ENCODE measurements at places on chromosomes 1 and 21.

DNA sequence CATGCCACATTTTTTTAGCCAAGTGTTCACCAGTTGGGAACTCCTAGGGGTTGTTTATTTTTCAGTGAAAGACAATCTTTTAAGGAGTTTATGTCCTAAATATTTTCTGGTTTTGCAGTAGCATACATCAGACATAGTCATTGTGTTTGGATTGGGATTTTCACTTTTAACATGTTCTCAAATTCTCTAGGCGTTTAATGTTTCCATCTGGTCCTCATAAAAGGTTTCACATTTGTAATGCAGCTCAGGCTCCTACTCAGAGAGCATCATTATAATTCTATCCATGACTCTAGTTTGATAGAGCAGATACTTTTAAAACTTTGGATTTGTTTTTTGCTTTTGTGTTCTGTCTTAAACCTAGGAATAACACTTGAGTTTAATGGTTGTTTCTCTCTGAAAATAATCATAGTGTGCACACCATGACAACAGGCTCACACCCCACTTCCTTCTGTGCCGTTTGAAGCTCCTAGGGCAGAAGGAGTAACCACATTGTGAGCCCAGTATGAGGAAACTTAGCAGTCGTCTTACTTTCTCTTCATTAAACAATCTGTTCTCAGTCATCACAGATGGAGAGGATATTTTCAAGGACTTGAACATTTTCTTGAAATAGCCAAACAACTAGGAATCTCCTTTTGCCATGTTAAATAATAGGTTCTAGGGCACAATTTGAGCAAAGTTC lies 219.6 kb downstream of the PDE4B start:
- H3K36me3 ChIP-seq, result no peaks in the 10 kb centered on the region
- DNase-seq, result no peak
- H3K27me3 ChIP-seq, result no peaks in the 10 kb centered on the region
- no peaks in the 10 kb centered on the region for H3K4me1 ChIP-seq
- H3K27ac ChIP-seq, result no peak overlapping the region
- H3K4me3 ChIP-seq, result no peak overlapping the region

DNA sequence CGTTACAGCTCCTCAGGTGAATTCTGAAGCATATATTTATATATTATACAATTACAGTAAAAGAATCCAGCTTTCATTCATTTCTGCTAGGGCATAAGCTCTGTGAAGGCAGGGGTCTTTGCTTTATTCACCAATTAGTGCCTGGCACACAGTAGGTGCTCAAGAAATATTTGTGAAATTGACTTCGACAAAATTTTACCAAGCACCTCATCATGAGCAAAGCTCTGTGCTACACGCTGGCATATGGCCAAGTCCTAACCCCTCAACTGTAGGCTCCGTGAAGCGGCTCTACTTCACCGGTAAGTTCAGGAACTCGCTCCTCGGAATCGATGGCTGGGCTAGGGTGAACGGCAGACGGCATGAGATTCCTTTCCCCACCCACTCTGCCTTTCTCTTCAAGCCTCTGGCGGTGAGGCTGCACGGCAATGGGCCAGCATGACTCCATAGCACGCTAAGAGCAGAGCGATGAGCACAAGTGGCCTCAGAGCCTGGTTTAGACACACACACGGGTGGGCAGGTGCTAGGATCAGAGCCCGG lies 8.7 kb downstream of the C1orf174 start:
- H3K27me3 ChIP-seq, result no peaks in the 10 kb centered on the region
- H3K4me3 ChIP-seq, result no peak overlapping the region
- no peak for DNase-seq
- H3K4me1 ChIP-seq, result no peaks in the 10 kb centered on the region

GRCh38 chr1:178266619-178267066 lies 172.7 kb downstream of the RASAL2 start:
- no peak overlapping the region for H3K27ac ChIP-seq
- H3K4me1 ChIP-seq, result peaks cover 9% of the 10 kb centered on the region
- H3K27me3 ChIP-seq, result no peaks in the 10 kb centered on the region
- DNase-seq, result peak; percentile 91
- no peak overlapping the region for H3K4me3 ChIP-seq
- no peaks in the 10 kb centered on the region for H3K36me3 ChIP-seq

DNA sequence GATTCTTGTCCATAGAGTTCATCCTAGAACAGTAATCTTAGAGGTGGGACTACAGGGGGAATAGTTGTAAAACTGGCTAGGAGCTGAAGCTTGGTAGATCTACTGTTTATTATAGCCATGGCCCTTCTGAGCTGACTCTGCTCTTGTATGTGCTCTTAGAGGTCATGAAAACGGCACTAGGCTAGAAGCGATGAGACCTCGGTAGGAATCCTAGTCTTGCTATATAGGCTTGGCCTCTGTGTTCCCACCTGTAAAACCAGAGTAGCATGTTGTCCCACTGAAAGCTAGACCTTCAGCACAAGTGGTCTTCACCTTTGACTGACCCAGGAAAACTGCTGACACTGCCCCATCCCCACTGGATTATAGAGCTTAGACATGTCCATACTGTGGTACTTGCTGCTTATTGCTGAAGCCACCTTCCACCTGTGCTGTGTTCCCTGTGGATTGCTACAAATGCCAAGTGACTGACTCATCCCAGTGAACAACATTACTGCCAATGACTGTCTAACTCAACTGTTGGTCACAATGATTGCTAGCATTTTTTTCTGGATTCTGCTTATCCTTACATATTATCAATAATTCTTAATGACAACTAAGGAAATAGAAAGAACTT lies 23.0 kb upstream of the PIGC start:
- no peaks in the 10 kb centered on the region for H3K36me3 ChIP-seq
- no peaks in the 10 kb centered on the region for H3K27me3 ChIP-seq
- no peak for DNase-seq

GRCh38 chr1:187070076-187070475 lies 241.3 kb downstream of the PLA2G4A start:
- DNase-seq, result no peak
- H3K27ac ChIP-seq, result no peak overlapping the region
- no peak overlapping the region for H3K4me3 ChIP-seq

GRCh38 chr1:3657578-3658230 lies 5.4 kb downstream of the TP73 start:
- DNase-seq, result no peak
- peaks cover 26% of the 10 kb centered on the region for H3K27me3 ChIP-seq
- H3K4me1 ChIP-seq, result peaks cover 2% of the 10 kb centered on the region
- H3K4me3 ChIP-seq, result no peak overlapping the region

DNA sequence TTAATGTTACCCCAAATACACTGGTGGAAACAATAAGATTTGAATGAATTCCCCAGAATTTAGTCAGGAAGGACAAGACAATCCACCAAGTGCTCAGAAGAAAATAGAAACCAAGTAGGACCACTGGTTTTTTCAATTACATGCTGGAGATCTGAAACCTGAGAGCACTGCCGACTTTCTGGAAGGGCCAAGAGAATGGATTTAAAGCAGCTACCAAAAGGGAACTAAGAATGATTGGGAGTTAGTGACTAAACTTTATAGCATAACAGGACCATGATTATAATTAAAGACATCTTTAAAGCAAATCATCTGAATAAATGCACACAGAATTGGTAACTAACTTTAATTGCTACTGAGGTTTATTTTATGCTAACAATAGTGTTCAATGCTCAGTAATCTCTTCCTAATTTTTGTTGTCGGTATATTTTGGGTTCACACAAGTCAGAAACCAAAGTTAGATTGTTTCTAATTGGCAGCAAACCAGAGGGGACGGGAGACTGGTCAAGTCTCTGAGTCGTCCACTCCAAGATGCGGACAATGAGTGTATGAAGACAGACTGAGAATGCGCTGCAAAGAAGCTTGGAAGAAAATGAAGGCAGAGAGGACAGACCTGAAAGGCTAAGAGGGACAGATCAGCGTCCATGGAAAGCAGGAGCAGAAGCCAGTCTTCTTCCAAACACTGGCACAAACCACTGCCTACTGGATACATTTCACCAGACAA lies 2.3 kb upstream of the RGS13 start:
- H3K27me3 ChIP-seq, result no peaks in the 10 kb centered on the region
- no peak overlapping the region for H3K4me3 ChIP-seq
- DNase-seq, result no peak
- H3K27ac ChIP-seq, result no peak overlapping the region
- no peaks in the 10 kb centered on the region for H3K4me1 ChIP-seq

- peaks cover 2% of the 10 kb centered on the region for H3K4me1 ChIP-seq
- H3K4me3 ChIP-seq, result no peak overlapping the region
- no peak overlapping the region for H3K27ac ChIP-seq
- no peak for DNase-seq
Observed at GRCh38 chr1:7478142-7478790, 292.8 kb upstream of the VAMP3 start.

- no peak overlapping the region for H3K4me3 ChIP-seq
- no peak overlapping the region for H3K27ac ChIP-seq
- DNase-seq, result no peak
- peaks cover 8% of the 10 kb centered on the region for H3K4me1 ChIP-seq
- no peaks in the 10 kb centered on the region for H3K36me3 ChIP-seq
Observed at GRCh38 chr1:62285984-62286785, 33.0 kb downstream of the KANK4 start.

- H3K4me1 ChIP-seq, result no peaks in the 10 kb centered on the region
- DNase-seq, result no peak
- H3K27me3 ChIP-seq, result no peaks in the 10 kb centered on the region
- no peak overlapping the region for H3K27ac ChIP-seq
Observed at GRCh38 chr1:116769561-116769977, 15.3 kb downstream of the CD2 start.

GRCh38 chr1:15171271-15171908 lies 17.8 kb downstream of the TMEM51 start:
- no peaks in the 10 kb centered on the region for H3K4me1 ChIP-seq
- no peak overlapping the region for H3K4me3 ChIP-seq
- no peaks in the 10 kb centered on the region for H3K27me3 ChIP-seq
- DNase-seq, result no peak
- no peaks in the 10 kb centered on the region for H3K36me3 ChIP-seq

- H3K36me3 ChIP-seq, result no peaks in the 10 kb centered on the region
- DNase-seq, result no peak
- H3K4me1 ChIP-seq, result peaks cover 9% of the 10 kb centered on the region
- H3K27ac ChIP-seq, result no peak overlapping the region
Observed at GRCh38 chr1:229411434-229412055, 22.3 kb downstream of the ACTA1 start.

DNA sequence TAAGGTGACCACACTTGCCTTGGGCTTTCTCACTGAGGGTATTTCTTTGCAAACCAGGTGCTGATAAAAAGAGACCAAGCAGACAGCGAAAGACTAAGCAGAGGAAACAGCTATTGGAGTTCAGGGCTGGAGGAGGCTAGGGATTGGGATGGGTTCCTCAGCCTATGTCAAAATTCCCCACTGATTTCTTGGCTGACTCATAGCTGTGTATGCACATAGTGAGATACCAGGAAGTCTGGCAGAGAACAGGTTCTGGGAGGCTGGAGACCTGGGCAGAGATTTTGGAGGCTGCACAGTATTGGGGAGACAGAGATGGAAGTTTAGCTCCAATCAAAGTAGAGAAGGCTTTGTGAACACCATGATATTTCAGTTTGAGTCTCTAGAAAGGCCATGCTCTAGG lies 25.3 kb downstream of the YARS1 start:
- no peaks in the 10 kb centered on the region for H3K4me1 ChIP-seq
- H3K36me3 ChIP-seq, result peaks cover 14% of the 10 kb centered on the region
- H3K27ac ChIP-seq, result no peak overlapping the region

DNA sequence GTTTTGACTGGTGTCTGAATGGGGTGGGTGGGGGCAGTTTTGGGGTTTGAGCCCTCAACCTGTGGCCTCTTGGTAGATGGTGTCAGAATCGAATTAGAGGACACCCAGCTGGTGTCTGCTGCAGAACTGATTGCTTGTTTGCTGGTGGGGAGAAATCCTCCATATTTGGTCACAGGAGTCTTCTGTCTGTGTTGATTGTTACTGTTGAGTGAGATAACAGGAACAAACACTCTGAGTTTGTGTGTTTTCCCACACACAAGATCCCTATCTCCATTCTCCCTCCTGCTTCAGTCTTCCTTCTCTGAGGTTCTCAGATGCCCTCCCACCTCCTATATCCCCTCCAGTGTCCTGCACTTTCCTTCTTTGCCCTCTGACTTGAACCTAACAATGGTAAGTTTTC lies 19.1 kb upstream of the CGN start:
- no peak overlapping the region for H3K4me3 ChIP-seq
- H3K36me3 ChIP-seq, result no peaks in the 10 kb centered on the region
- no peak overlapping the region for H3K27ac ChIP-seq
- H3K4me1 ChIP-seq, result no peaks in the 10 kb centered on the region

DNA sequence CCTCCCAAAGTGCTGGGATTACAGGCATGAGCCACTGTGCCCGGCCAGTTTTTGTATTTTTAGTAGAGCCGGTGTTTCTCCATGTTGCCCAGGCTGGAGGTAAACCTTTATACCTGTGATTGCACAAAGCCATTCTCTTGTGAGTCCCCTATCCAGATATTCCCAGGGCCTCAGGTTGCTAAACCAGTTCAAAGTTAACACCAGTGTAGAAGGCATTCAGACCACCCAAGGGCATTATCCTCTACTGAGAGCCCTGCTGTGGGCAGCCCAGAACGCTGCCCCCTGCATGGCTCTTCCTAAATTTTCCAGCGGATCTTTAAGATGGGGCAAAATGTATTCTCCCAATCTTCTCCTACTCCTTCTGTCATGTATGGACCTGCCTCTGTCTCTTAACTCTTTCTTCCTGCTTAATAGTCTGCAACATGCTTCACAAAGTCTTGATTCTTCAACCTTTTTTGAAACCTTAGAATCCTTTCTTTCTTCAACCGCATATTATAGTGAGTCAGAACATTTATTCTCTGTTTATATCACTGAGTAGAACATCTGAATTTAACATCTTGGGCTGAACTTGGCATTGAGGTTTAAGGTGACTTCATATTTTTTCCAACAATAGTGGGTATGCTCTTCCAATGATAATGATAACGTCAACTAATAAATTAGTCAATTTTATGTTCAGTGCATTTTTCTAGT lies 36.0 kb downstream of the UBE4B start:
- no peak overlapping the region for H3K27ac ChIP-seq
- no peaks in the 10 kb centered on the region for H3K27me3 ChIP-seq
- no peak overlapping the region for H3K4me3 ChIP-seq
- DNase-seq, result no peak

DNA sequence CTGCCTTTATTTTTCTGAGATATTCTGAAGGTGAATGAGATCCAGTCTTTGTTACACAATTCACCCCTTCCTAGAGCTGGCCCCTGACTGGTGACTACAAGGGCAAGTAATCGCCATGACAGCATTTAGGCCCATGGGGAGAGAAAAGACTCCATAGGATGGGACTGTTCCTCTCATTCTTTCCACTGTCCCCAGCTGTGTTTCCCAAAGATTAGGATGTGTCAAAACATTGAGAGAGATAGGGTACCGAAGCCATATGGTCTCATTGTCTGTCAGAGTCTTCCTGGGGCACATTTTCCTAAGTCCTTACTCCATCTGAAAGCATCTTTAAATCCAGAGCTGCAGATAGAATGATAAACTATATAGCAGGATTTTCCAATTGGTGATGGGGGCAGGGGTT lies 423.5 kb downstream of the OMA1 start:
- H3K36me3 ChIP-seq, result no peaks in the 10 kb centered on the region
- no peak for DNase-seq
- no peaks in the 10 kb centered on the region for H3K27me3 ChIP-seq
